ENCODE measurements at places on chromosomes 4 and X.

GRCh38 chrX:85017721-85018120, 14.0 kb downstream of the APOOL start:
- DNase-seq = no peak

DNA sequence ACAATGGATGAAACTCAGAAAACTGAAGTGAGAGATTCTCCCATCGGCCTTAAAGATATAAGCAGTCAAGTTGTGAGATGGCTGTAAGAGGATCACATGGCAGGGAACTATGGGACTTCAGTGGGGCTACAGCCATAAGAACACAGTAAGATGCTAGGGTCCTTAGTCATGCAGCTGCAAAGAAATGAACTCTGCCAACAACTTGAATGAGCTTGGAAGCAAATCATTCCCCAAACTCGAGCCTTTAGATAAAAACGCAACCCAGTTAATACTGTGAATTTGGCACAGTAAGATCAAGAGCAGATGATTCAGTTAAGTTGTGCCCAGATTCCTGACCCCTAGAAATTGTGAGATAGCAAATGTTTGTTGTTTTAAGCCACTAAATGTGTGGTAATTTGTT, 117.3 kb downstream of the FAM13A start:
- DNase-seq = no peak

DNA sequence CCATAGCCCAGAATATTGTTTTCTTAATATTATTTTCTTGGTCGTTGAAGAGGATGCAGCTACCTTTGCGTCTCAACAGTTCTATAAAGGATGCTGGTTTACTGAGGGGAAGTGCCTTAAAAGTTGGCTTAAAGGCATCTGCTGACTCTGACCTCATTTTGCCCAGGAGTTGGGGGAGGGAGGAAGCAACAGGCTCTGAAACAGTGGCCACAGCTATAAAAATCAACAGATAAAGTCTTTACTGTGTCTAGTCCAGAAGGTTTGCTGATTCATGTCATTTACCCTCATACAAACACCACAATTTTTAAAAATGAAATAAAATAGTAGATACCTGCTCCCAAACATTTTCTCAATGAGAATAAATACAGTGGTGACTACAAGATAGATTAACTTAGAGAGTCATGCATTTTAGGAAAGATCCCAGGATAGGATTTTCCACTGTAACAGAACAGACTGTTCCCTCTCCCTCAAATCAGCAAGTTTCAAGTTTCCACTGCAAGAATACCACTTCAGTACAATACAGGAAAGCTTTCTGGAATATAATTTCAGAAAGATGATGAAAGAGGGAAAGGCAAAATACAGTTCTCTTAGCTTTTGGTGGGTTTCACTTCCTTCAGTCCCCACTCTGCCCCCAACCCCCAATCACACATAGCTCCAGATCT, 1.9 kb downstream of the PHKA1 start:
- peak; percentile 2 for DNase-seq

- DNase-seq = no peak
Measured at GRCh38 chrX:46837558-46838485, 979 bp downstream of the RP2 start.

GRCh38 chrX:40152741-40153344, 55.1 kb upstream of the BCOR start:
- peak; percentile 65 for DNase-seq

DNA sequence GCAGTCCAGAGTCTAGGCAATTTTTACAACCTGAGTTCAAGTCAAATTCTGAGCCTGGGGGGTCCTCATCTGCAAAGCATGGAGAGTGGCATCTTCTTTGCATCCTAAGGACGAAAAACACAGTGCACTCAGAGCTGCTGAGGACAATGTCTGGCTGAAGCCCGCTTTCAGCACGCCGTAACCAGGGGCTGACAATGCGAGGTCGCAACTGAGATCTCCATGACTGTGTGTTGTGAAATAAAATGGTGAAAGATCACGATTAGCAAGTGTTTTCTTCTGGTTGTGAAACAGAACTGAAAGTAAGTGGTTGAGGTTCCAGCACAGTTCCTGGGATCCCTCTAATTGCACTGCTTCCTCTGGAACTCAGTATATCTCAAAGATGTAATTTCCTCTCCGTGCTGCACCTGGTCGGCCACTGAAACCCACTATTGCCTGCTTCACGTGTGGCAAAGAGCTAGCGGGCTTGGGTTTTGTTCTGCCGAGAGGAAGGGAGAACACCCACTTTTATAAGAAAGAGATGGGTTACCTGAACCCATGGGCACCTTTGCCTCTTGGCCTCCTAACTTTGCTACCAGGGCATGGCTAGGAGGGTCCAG, 7.7 kb upstream of the F11 start:
- no peak for DNase-seq

DNA sequence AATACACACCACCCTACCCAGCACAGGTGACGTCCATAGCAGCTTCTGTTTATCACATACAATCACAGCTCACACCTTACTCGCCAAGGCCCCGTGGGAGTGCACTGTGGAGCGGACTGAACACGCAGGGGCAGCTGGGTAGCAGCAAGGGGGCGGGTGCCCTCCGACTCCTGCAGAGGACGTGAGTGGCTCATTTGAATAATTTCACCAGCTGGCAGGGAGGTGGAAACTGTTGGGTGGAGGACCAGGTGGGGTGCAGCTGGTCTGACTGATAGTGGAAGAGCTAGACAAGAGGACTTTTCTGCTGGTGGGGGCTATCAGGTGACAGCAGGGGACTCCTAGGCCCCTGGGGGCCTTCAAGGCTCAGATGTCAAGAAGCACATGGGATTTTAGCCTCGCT, 16.3 kb downstream of the MAN2B2 start:
- DNase-seq = no peak

DNA sequence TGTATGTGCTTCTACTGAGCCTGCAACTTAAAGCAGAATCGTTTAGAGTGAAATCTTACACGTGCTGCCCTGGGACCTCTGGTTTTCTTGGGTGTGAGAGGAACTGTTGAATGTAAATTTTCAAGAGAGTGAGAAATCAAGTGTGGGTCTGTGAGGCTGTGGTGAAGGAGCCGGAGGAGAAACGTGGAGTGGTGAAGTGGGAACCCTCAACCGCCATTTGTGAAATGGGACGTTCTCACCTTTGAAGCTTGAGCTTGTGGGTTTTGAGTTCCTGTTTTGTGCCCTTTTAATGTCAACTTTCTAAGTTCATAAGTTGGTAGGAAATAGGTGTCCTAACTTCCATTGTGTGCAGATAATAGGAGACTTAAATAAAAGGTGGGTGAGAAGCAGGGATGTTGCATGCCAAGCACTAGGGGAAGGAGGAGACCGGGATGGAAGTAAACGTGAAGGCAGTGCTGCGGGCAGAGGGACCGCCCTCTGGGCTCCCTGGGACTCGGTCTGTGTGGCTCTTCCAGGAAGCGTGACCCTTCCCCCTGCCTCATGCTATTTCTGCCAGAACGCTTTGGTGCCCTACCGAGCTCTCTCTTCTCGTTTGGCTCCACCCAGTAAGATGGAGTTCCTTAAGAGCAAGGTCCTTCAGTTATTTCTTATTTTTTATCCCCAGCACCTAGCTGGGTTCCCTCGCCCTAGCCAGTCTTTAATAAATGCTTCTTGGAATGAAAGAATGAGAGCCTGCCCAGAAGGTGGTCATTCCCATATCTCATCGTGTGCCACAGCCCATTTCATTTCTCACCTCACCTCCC, 56.0 kb downstream of the TMEM131L start:
- DNase-seq = no peak

DNA sequence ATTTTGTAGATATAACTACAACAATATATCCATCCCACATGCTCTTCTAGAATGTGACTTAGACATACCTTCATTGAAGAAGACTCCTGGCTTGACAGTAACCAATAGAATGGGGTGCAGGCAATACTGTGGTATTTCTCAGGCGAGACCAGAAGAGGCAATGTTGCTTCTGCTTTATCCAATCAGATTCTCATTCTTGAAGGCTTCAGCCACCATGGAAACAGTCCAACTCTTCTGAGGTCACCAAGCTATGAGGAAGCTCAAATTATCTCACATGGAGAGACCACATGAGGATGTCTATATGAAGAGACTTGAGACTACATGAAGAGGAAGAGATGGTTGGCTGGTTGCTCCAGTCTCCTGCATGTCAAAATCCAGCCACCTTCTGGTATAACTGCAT, 469.9 kb downstream of the PCDH10 start:
- DNase-seq = no peak

GRCh38 chr4:88178626-88179231, 20.3 kb upstream of the ABCG2 start:
- no peak for DNase-seq

- DNase-seq = no peak
Measured at GRCh38 chr4:40000711-40001110, 23.0 kb upstream of the PDS5A start.

- DNase-seq = no peak
Measured at GRCh38 chr4:124727331-124727890, 14.9 kb upstream of the ANKRD50 start.

DNA sequence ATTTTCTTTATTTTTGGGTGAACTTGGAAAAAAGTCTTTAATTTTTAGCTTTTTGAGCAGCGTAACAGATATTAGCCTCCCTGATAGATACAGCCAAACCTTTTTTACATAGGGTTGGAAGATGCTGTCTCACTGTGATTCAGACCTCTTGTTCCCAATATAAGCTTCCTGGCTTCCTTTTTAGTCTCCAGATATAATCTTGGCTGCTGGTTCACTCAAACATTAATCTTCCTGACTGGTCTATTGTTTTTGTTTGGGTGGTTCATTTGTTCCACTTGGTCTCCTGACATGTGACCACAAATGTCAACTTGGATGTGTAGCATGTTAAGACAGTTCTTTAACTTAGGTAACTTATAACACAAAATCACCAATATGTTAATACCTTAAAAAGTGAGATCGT, 23.0 kb downstream of the RPA4 start:
- no peak for DNase-seq

- no peak for DNase-seq
Measured at GRCh38 chrX:121122332-121122731, 74.9 kb downstream of the GLUD2 start.

GRCh38 chr4:88102026-88102425, 56.4 kb downstream of the ABCG2 start:
- DNase-seq = no peak

DNA sequence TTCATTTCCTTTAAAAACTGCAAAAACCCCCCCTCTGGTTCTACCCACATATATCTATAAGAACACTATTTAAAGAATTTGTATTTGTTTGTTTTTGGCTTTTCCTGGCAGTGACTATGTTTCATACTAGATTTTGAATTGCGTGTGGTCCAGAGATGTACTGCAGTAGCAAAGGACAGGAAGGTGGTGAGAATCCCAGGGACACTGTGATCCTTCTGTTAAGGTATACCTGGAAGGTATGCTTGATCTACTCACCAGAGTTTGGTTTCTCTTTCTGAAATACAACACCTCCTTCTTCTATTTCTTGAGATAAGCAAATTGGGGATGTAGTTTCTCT, 129.6 kb upstream of the RASGEF1B start:
- no peak for DNase-seq

GRCh38 chr4:99013402-99013843, 17.9 kb downstream of the METAP1 start:
- DNase-seq = no peak

- DNase-seq = no peak
Measured at GRCh38 chr4:16023776-16024408, 59.9 kb downstream of the PROM1 start.

GRCh38 chr4:107166873-107167450, 130.8 kb upstream of the DKK2 start:
- no peak for DNase-seq

DNA sequence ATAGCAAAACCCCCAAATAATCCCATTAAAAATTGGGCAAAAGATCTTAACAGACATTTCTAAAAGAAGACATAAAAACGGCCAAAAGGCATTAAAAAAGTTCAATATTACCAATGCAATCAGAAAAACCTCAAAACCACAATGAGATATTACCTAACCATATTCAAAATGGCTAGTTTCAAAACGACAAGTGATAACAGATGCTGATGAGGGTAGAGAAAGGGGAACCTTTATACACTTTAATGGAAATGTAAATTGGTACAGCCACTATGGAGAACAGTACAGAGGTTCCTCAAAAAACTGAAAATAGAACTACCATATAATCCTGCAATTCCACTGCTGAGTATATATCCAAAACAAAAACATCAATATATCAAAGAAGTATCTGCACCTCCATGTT, 6.2 kb downstream of the AADAT start:
- no peak for DNase-seq

GRCh38 chr4:122514671-122515070, 58.1 kb upstream of the IL2 start:
- no peak for DNase-seq

GRCh38 chrX:65536291-65536690, 1.7 kb upstream of the LAS1L start:
- DNase-seq = no peak

GRCh38 chr4:111519683-111520082, 625.6 kb upstream of the FAM241A start:
- DNase-seq = no peak

GRCh38 chrX:136572030-136572429, 40.0 kb downstream of the VGLL1 start:
- no peak for DNase-seq

- peak; percentile 9 for DNase-seq
Measured at GRCh38 chr4:59612235-59612634, 1587.9 kb upstream of the ADGRL3 start.

DNA sequence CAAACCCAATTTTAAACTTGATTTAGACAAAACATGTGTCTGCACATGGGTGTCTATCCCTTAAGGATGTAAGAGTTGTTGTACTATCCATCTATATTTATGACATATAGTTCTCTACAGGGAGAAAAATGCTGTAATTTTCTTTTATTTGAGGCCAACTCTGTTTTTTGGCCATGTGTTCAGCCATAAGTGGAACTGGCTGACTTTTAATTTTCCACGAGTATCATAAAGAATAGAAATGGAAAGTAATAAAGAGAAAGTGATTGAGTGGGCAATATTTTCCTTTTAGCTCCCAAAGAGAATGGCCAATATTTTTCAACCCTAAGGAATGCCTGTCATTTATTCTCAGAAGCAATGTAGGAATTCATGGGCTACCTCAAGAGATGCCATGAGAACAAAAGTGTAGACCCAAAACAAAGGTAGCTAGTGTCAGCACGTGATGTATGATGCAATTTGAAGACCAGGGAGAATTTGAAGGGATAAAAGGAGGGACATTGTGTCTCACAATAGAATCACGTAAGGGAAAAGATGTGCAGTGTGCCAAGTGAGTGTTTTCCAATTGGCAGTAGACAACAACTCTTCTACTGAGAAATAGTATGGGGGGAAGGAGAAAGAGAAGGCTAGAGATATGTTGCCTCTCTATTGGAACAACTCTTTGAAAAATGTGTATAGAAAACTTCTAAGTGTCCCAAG, 27.8 kb upstream of the MXRA5 start:
- no peak for DNase-seq

GRCh38 chrX:22629105-22629725, 356.5 kb downstream of the CBLL2 start:
- peak; percentile 1 for DNase-seq

GRCh38 chr4:2583517-2583916, 47.1 kb downstream of the FAM193A start:
- DNase-seq = no peak

- DNase-seq = no peak
Measured at GRCh38 chr4:69781458-69782418, 21.3 kb upstream of the SULT1B1 start.

- no peak for DNase-seq
Measured at GRCh38 chrX:16316331-16316730, 149.1 kb downstream of the MAGEB17 start.

- no peak for DNase-seq
Measured at GRCh38 chr4:186598686-186599085, 43.3 kb upstream of the MTNR1A start.
